ENCODE measurements at places on chromosomes 11 and 22.

GRCh38 chr11:95556342-95557163 is 233.0 kb downstream of the FAM76B start:
- no peak for DNase-seq

DNA sequence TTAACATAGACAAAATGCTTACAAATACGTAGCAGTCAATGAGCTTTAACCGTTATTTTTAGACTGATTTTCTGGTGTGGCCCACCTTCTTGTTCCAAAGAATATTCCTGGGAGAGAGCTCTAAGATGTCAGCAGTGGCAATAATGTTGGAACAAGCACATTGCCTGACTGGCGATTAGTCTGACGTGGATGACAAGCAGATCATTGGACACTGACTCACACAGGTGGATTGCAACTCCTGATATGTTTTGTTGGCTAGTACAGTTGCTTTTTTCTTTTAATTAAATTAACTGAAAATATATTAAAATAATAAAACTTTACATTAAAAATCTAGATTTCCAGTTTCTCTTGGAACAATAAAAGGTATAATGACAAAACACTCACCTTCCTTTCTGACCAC is 78.0 kb downstream of the TENM4 start:
- no peak for DNase-seq

DNA sequence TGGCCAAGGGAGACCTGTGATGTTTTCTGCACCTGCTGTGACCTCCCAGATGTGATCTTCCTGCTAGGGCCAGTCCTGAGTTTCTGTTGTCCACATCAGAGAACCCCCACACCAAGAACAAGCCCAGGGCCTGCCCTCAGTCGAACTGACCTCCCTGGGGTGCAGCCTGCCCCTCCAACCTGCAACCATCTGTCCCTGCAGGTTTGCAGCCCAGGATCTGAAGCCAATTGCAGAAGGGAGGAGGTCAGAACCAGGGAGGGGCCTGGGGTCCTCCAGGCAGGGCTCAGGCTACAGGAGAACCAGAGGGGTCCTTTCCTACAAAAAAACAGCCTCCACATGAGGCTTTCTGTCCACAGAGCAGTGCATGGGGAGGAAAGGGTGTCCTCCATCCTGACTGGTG is 807 bp downstream of the TRIM3 start:
- no peak for DNase-seq

GRCh38 chr11:69193151-69193550 is 37.4 kb downstream of the SMIM38 start:
- DNase-seq = no peak
